ENCODE measurements at places on chromosomes 16 and 17.

- no peak for DNase-seq
Observed at GRCh38 chr17:59751955-59752413, 44.5 kb downstream of the VMP1 start.

GRCh38 chr17:15334266-15334665 lies 7.1 kb downstream of the TEKT3 start:
- DNase-seq: no peak

DNA sequence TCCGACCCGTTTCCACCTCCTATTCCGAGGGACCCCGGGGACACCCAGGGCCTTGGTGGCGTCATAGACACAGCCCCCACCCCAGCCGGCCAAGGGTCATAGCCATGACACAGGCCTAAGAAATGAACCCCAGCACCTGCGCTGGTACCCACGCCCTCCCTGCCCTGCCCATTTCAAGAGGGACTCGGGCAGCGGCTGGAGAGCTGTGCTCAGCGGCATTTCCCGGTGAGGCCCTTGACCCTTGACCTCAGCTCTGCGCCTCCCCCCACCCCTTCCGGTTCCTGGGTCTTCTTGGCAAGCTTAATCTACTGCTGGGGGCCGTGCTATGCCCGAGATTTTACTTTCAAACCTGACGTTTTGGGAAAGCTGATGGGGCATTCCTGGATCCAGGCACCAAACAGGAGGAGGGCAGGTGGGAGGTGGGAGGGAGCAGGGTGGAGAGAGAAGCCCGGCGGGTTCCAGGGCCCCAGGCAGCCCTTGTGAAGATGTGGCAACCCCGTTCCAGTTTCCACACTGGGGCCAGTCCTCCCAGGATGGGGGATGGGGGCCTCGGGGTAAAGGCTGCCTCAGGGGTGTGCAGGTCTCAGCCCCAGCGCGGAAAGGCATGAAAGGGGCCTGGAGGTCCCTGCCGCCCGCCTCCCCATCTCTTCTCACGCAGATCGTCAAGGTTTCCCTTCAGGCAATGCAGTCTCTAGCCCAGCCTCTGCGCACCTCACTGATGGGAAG lies at the start of gene SLC22A31:
SLC22A31 (minus strand) TSS at position 414 of the 726 bp plus-strand sequence; CDS start at position 378, 36 bp downstream.
- DNase-seq: no peak

DNA sequence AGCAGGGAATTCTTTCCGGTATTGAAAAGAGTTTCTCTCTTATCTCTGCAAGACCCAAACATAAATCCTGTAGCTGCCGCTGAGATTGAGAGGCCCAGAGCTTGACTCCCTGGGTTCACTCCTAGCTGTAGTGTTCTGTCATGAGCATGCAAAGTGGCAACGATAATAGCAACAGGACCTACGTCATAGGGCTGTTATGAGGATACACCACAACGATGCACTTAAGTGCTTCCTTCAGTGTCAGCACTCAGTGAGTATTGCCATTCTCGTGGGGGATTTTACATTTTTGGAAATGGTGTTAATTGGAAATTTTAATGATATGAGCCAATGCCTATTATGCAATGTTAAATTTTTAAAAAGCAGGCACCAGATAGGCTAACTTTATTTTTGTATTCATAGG lies 199.8 kb downstream of the CYLD start:
- DNase-seq: no peak

DNA sequence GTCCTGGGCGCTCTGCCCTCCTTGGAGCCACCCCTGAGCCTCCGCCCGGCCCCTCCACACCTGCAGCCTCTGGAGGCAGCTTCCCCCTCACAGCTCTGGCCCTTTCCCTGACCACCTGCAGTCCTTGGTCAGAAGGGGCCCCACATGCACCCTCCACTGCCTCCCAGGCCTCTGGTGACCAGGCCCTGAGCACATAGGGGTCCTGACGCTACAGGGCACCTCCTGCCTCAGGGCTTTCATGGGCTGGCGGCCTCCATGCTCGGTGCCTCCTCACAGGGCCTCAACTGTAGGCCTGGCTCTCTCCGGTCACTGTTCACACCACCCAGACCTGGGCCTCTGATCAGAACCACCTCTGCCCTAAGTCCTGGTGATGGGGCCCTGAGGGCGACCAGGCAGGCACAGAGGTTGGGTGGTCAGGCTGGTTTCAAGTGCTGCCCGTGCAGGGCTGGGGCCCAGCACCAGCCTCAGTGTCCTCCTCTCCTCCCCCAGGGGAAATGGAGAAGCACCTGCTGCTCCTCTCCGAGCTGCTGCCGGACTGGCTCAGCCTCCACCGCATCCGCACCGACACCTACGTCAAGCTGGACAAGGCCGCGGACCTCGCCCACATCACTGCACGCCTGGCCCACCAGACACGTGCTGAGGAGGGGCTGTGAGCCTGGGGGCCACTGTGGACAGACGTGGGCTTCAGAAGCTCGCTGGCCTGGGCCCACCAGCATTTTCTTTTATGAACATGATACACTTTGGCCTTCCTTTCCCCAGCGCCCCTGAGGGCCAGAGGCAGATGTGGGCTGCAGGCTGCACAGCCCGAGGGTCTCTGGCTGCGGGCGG lies 3.9 kb downstream of the APRT start:
- no peak for DNase-seq

Data from stimulated activated naive CD4-positive, alpha-beta T cell (primary cell).